ENCODE measurements at places on chromosomes 3 and 15.

GRCh38 chr15:34729056-34729455, 25.7 kb downstream of the GJD2 start:
- no peak for DNase-seq

- DNase-seq: no peak
These were observed 586.9 kb upstream of the SGO1 start for GRCh38 chr3:20772869-20773268.

DNA sequence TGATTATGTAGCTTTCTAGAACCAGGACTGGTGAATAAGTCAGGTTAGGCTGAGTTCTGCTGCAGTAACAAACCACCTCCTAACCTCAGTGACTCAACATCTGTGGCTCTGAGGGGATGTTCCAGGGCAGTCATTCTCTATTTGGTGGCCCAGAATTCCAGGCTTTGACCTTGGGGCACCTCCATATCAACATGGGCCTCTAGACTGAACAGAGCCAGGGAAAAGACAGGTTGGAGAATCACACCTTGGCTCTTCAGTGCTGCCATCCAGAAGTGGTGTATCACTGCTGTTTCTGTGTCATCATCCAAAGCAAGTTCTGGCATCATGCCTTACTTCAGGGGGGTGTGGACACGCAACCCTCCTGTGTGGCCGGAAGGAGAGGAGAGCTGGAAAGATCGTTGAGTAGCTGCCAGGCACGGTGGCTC, 15.3 kb downstream of the ZBTB47 start:
- peak; percentile 40 for DNase-seq

- no peak for DNase-seq
These were observed 228.5 kb downstream of the PTPRG start for GRCh38 chr3:61789861-61790260.

DNA sequence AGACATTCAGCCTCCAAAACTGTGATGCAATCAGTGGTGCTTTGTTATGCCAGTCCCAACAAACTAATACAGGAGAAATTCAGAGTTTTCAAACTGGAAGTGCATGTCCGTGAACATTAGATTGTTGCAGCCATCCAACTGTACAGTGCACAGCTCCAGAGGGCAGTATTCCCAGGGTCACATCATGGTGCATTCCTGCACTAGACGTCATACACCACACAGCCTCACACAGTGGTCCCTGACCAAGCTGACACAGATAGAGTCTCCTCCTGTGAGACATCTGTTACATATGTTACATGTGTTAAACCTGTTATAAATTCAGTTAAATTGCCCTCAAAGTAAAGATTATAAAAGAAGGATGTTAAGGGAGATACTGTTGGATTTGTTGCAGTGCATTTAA, 209.0 kb downstream of the LRRN1 start:
- no peak for DNase-seq

DNA sequence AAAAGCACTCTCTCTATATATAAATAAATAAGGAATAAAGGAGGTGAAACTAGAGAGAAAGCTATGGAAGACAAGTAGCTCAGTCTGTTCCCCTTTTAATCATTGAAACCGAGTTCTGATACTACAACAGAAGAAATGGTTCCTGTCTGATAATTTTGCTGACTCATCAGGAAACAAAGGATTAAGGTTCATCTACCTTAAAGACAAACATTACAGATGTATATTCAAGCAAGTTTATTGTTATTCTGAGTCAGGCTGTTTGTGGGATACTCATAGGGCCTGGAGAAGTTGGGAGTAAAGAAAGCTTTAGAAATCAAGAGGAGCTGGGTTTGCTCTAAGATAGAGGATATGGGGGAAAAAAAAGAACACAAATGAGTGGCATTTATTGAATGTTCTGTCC, 566.0 kb downstream of the ROBO2 start:
- DNase-seq: no peak

DNA sequence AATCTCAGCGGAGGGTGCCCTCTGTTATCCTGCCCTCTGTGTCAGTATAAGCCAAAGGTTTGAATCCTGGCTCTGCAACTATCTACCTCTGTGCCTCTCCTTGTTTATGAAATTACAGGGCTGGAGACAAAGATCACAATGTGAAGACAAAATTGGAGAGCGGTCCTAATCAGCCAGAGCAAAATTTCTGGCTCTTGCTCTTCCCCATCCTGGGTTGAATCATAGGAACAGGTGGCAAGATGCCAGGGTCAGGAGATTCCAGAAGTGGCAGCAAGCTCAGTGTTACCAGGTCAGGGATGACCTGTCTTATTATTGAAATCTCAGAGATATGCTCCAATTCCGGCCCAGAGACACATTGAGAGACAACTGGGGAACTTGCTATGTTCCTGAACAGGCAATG, 2.3 kb upstream of the CCR2 start:
- DNase-seq: no peak

DNA sequence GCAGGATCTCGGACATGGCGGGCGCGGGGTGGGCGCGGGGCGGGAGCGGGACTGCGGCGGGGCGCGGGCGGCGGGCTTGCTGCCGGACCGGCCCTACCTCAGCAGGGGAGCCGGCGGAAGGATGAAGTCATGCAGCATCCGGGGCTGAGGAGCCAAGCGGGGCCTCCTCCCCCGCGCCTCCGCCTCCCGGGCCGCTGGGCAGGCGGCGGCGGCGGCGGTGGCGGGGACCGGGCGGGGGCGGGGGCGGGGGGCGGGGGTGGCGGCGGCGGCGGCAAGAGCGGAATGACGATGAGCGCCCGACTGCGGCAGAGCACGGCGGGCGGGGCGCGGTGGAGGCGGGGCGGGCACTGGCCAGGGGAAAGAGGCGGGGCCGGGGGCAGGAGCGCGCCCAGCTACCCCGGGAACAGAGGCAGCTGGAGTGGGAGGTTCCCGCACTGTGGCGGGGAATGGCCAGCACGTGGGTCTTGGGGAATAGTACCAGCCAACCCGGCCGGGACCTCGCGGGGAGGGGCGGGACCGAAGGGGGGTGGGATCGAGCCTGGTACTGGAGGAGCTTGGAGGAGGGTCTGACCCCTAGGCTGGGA, at the start of gene CAMK2N2:
TSS of gene CAMK2N2 (minus strand) at position 284 of the 584 bp plus-strand sequence. CDS start at position 16, 268 bp downstream.
- no peak for DNase-seq

GRCh38 chr3:129226374-129226773, 23.0 kb upstream of the COPG1 start:
- DNase-seq: peak; percentile 73

- DNase-seq: no peak
These were observed 46.8 kb downstream of the COL6A5 start for GRCh38 chr3:130392266-130392665.

DNA sequence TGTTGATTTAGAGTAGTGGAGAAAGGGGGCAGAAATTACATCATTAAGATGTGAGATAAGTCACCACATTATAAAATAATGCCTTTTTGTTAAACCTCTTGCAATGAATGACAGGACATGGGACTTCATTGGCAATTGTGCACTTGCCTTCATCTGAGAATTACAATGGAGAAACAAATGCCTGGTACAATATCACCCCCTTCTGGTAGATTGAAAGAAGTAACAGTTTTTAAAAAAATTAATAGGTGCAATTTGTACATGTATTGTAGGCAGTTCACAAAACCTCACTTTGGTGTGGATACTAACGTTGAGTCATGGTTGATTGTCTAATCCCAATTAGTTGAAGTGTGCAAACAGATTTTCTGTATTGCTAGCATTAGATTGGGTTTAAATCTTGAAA, 4.6 kb upstream of the P2RY14 start:
- DNase-seq: no peak

- DNase-seq: no peak
These were observed 887.7 kb downstream of the SI start for GRCh38 chr3:164190566-164190965.

- DNase-seq: no peak
These were observed 137.8 kb downstream of the SAMMSON start for GRCh38 chr3:70137366-70137765.

Data from sciatic nerve (tissue), 2 donors.